Vagina (tissue), 2 donors: ENCODE measurements at places on chromosomes 16 and 17.
A peak's percentile ranks its signal among the peaks of the same experiment; 100 is the strongest.

GRCh38 chr17:31915456-31916100, 14.1 kb upstream of the UTP6 start:
- DNase-seq, result no peak

- DNase-seq, result no peak
Observed at GRCh38 chr17:57535249-57535966, 209.7 kb downstream of the CCDC182 start.

GRCh38 chr17:44749980-44750318, 8.8 kb upstream of the ADAM11 start:
- no peak for DNase-seq

DNA sequence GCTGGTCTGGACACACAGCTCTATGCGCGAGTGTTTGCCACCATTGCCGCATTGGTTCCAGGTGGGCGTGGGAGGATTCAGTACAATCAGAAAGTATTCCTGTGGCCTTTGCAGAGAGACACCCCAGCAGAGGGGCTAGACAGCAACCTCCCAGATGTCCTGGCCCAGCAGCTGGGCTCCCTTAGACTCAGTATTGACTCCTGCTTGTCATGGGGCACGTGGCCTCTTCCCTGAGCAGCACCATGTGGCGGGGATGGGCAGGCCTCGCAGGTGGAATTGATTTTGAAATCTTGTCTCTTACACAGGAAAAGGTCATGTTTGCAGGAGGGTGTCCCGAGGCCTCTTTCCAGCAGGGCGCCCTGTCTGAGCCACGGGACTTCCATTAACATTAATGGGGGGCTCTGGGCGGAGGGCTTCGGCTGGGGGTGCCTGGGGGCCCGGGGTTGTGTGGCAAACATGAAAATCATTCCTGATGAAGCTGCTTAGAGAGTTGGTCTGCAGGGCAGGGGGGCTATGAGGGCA, 96.4 kb downstream of the C16orf78 start:
- DNase-seq, result peak; percentile 94
